ENCODE measurements at places on chromosomes 2 and 18. TPM values are rescaled to one million over a fixed set of nuclear protein-coding genes. Genes with fewer than 3 reads are reported as not detected.

STRADB gene
- 12.6 TPM for total RNA-seq

KCNG2 gene
- total RNA-seq, result not detected

CD8B gene
- 2.8 TPM for total RNA-seq

GPR45 gene
- total RNA-seq, result not detected

SCYGR4 gene
- not detected for total RNA-seq

SMARCAL1 gene
- total RNA-seq, result 29.2 TPM

NPPC gene
- total RNA-seq, result not detected

SERPINB2 gene
- not detected for total RNA-seq

TAF1B gene
- 22.7 TPM for total RNA-seq

GBX2 gene
- not detected for total RNA-seq

CYS1 gene
- total RNA-seq, result not detected

NBEAL1 gene
- total RNA-seq, result 15.6 TPM

CSRNP3 gene
- not detected for total RNA-seq

POMC gene
- total RNA-seq, result 2.4 TPM

GAL3ST2 gene
- 0.16 TPM for total RNA-seq

MEX3C gene
- total RNA-seq, result 59.0 TPM

SERPINB13 gene
- not detected for total RNA-seq

SLC16A14 gene
- 0.58 TPM for total RNA-seq

ZNF532 gene
- 7.0 TPM for total RNA-seq

B3GNT2 gene
- total RNA-seq, result 43.6 TPM

SGO2 gene
- total RNA-seq, result 50.2 TPM

SPC25 gene
- 50.5 TPM for total RNA-seq

SKA1 gene
- 55.4 TPM for total RNA-seq

GPR39 gene
- total RNA-seq, result not detected

SMAD7 gene
- total RNA-seq, result 13.4 TPM

CYP26B1 gene
- not detected for total RNA-seq

ADCY3 gene
- total RNA-seq, result 51.4 TPM

FAHD2B gene
- 21.6 TPM for total RNA-seq

SERPINE2 gene
- total RNA-seq, result 37.8 TPM

RESP18 gene
- total RNA-seq, result not detected

HNMT gene
- total RNA-seq, result not detected

LNPK gene
- 37.2 TPM for total RNA-seq

ADCYAP1 gene
- not detected for total RNA-seq
